ENCODE measurements at places on chromosomes 11 and 22.

DNA sequence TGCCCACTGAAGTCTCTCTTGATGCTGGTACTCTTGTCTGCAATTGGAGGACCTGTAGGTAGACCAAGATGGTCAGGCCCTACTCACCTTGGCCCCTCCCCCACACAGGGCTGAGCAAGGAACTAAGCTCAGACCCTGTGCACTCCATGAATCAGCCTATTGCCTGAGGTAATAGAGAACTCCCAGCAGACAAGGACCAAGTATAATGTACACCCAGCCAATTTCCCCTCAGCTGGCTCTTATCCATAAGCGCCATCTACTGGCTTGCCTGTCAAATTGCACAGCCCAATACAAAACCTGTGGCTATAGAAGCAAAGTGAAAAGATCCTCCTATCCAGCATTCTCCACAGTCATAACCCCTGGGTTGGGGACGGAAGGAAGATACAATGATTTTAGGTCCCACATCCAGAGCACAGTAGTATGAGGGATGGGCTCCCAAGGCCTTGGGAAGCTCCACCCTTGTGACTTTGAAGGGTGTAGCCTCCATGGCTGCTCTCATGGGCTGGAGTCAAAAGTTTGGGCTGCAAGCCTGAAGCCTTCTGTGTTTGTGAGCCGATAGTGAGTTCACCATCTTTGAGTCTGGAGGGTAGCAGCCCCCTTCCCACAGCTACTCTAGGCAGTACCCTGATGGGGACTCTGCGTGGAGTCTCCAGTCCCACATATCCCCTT, 56.0 kb downstream of the GLYATL2 start:
- DNase-seq: no peak

GRCh38 chr11:29486301-29486700, 530.5 kb downstream of the KCNA4 start:
- DNase-seq: no peak

- no peak for DNase-seq
These were observed 11.8 kb downstream of the DTX4 start for GRCh38 chr11:59183771-59184170.

DNA sequence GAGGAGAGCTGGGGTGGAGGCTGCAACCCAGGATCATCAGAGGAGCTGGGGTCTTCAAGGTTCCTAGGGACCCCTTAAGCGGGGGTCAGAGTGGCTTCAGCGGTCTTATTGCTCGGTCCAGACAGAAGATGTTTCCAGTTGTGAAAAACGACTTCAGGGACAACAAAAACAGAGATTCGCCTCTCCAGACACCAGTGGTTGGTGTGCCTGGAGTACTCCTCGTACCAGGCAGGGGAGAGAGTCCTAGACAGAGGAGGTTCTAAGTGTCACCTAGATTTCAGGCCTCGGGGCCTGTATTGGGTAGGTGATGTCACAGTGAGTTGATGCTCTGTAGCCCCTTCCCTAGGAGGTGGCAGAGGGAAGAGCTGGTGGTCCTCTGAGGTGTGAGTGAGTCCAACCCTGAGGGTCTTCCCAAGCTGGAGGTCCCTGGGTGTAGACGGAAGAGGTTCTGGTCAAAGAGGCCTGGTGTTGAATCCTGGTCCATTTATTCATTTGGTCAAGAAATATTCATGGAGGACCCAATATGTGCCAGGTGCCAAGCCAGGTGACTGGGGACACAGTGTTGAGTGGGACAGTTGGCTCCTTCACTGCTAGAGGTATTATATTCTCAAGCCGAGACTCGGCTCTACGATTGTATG, 4.4 kb upstream of the IGLL5 start:
- DNase-seq: no peak

DNA sequence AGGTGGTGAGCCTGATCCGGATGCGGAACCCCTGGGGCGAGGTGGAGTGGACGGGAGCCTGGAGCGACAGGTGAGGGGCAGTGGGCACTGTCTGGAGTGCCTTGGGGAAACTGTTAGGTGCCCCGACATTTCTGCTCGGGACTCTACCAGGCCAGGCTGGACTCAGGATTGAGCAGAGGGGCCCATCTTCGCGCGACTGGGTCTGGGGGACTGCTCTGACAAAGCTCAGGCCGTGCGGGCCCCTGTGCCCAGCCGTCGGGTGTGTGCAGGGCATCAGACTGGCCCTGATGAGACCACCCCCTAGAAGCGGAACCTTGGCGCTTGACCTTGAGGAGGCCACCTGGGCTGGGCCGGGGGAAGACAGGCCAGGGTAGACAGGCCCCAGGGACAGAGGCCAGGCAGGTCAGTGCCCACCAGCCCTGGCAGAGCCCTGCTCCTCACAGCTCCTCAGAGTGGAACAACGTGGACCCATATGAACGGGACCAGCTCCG, 6.3 kb downstream of the CAPN1 start:
- DNase-seq: no peak

DNA sequence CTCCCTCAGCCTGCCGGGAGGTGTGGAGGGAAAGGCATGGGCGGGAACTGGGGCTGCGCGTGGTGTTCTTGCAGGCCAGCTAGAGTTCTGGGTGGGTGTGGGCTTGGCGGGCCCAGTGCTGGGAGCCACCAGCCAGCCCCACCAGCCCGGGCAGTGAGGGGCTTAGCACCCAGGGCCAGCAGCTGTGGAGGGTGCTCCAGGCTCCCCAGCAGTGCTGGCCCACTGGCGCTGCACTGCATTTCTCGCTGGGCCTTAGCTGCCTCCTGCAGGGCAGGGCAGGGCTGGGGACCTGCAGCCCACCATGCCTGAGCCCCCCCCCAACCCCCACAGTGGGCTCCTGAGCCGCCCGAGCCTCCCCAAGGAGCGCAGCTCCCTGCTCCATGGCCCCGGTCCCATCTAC, 304.2 kb downstream of the KCNA4 start:
- DNase-seq: no peak

GRCh38 chr11:61773356-61773755, 19.0 kb downstream of the TMEM258 start:
- no peak for DNase-seq

DNA sequence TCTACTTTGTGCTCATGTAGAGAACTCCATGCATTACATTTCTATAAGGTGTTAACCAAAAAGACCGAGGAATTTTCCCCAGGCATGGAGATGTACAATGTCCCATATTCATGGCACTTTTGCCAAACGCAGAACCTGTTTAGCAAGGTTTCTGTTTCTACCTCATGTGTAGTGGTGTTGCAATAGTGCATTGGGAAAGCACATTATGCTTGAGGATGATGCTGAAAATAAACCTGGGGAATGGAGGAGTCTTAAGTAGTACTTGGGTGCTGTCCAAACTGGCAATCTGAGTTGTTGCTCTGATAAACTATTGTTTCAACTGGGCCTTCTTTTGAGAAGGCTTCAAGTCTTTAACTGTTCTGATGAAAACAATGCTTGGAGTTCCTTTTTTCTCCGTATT, 11.5 kb upstream of the MUC15 start:
- DNase-seq: no peak

DNA sequence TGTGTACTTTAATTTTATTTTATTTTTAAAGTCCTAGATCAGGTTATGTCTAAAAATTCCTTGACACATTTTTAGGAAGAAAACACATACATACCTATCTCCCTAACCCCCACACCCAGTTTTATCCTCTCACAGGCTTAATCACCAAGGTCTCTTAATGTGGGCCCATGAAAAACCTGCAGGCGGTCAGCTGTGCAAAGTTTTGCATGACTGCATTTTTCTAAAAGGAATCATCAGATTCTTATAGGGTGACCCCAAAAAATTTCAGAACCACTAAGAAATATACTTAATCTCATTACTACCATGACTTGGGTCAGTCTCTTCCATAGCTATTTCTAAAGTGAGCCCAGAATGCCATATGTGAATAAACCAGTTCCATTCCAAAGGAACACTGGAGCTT, 19.8 kb downstream of the SAA1 start:
- no peak for DNase-seq

DNA sequence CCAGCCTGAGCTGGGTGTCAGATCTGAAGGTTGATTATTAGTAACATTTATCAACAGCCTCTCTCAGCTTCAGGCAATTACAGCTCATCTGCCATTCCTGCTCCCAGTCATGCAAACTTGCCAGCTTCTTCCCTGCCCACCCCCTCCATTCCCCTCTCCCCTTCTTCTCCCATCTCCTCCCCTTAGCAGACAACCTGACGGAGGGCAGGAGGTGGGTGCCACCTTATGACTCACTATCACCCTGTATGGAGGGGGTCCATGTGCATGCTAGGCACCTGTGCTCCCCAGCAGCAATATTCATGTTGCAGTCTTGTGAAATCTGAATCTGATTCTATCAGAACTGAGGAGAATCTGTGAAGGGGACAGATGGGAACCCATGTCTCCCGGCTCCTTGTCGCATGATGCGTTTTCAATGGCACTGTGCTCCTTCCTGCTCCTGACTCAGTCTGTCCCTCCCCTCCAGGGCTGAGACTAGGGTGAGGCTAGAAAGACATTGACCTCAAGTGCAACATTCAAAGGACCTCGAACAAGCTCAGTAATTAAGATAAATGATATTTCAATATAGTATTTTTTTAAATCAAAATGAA, 46.3 kb upstream of the TUB start:
- no peak for DNase-seq

DNA sequence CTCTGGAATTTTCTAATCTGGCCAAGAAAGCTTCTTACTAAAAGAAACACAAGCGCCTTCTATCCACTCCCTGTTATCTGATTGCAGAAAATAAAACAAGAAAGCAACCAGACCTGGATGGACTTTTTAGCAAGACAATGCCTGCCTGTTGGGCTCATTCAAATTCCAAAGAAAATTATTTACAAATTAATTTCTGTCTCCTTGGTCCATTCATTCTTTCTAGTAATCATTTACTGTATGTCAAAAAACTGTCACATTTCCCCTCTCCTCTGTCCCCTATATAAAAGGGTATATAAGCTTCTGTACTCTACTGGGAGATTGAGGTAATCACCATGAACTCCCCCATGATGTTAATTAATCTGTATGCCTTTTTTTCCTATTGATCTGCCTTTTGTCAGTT, 279.9 kb downstream of the DLG2 start:
- DNase-seq: no peak

DNA sequence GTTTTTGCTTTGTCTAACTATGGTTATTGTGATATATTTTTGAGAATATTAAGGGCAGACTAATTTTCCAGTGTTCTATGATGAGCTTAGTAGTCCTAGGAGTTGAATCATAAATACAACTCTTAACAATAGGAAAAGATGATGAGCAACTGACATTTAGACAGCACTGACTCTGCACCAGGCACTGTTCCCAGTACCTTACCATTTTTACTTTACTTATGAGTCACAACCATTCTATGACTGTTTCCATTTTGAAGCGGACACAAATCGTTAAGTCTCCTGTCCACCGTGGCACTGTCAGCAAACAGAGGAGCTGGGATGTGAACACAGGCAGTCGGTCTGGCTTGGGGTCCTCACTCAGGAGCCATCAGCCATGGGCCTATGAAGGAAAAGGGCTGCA, 3.4 kb upstream of the SCGB2A2 start:
- no peak for DNase-seq

- DNase-seq: no peak
These were observed 810.0 kb downstream of the BRD1 start for GRCh38 chr22:49017482-49018329.

DNA sequence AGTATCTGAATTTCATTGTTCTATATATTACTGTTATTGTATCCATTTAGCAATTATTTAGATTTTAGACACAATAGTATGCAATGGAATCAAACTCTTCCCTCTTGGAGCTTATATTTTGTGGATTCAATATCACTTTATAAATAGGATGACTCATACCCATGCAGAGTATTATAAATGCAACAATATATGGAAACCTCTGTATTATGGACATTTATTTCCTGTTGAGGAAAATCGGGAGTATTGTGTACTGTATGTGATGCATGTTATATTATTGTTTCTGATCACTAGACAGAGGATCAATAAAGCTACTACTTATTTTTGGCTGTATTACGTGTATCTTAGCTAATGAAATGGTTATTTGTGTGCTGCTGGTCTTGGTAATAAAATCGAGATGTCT, 770 bp downstream of the METTL15 start:
- no peak for DNase-seq

DNA sequence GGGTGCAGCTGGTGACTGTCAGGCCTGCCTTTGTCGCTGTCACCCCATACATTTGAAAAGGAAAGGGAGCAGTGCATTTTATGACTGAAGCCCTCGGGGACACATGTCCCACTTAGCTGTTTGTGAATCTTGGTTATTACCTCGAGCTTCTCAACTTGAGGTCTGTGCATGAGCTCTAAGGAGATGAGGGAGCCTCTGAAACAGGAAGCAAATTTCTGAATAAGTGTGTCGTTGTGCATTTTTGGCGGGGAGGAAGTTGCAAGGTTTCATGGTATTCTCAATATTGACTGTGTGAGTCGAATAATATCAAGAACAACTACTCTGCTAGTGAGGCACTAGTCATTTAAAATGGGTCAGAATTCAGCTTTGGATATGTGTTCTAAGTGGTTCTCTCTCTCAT, 149.7 kb upstream of the PLET1 start:
- DNase-seq: no peak

GRCh38 chr11:26194881-26195280, 137.0 kb upstream of the ANO3 start:
- no peak for DNase-seq
